ENCODE measurements at places on chromosomes 3 and 15. TPM values are rescaled to one million over a fixed set of nuclear protein-coding genes. Genes with fewer than 3 reads are reported as not detected.
A peak's percentile ranks its signal among the peaks of the same experiment; 100 is the strongest.

DNA sequence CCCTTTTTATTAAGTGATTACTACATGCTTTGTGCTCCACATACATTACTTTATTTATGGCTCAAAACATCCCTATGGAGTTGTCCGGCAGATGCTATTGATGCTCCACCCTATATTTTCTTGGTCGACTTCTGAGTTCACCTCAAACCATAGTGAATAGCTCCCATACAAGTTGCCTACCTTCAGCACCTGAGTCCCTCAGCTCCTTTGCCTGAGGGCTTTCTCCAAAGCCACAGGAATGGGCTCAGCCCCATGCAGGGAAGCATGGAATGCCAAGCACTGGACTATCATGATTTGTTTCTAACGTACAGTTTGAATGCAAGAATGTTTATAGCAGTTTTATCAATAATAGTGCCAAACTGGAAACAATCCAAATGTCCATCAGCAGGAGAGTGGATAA lies 124.8 kb upstream of the TNIK start:
- no peaks in the 10 kb centered on the region for H3K36me3 ChIP-seq
- no peaks in the 10 kb centered on the region for H3K4me1 ChIP-seq
- no peak overlapping the region for H3K27ac ChIP-seq
- DNase-seq: no peak

Gene KLF15
- total RNA-seq: 0.18 TPM

- DNase-seq: no peak
- H3K4me1 ChIP-seq: no peaks in the 10 kb centered on the region
- H3K27me3 ChIP-seq: no peaks in the 10 kb centered on the region
- no peaks in the 10 kb centered on the region for H3K36me3 ChIP-seq
- no peak overlapping the region for H3K27ac ChIP-seq
- H3K4me3 ChIP-seq: no peak overlapping the region
These were observed 107.9 kb upstream of the SATB1 start for GRCh38 chr3:18533039-18533438.

DNA sequence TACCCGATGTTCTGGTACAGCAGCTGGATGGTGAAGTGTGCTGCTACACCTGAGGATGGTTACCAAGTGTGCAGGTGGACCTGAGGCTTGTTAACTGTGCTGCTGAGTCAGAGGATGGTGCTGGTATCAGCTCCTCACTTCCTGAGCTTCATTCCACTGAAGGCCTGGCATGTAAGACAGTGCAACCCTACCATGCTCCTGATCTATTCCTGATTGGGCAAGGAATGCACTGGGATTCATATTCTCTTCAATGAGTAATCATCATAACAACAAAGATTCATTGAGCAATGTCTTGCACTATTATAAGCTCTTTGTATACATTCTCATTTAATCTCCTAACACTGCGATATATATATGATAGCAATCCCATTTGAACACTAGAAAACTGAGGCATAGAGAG lies 62.9 kb upstream of the THSD4 start:
- H3K4me3 ChIP-seq: no peak overlapping the region
- H3K27me3 ChIP-seq: no peaks in the 10 kb centered on the region
- no peaks in the 10 kb centered on the region for H3K36me3 ChIP-seq
- H3K27ac ChIP-seq: no peak overlapping the region
- DNase-seq: no peak

Gene RETNLB
- total RNA-seq: not detected

Gene PAK6
- total RNA-seq: 1.7 TPM

DNA sequence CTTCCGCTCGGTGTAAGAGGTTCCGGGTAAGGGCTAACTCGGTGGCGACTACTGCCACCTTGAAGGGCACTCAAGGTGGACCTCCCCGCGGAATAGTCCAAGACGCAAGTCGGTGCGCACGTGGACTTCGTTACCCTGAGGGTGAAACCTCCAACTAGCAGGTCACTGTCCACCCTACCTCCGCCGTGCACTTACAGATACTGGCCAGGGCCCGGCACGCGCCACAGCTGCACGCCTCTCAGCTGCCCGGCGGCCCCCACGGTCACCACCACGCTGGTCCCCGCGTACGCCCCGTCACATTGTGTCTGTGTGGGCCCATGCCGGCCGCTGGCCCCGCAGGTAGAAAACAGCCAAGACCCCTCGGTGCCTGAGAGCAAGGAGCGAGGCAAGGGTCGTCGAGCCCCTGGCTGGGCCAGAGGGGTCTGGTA lies 1.1 kb downstream of the LTK start:
- DNase-seq: no peak
- peak overlapping the region; percentile 58 for H3K4me3 ChIP-seq
- peaks cover 26% of the 10 kb centered on the region for H3K4me1 ChIP-seq
- no peaks in the 10 kb centered on the region for H3K36me3 ChIP-seq
- H3K27me3 ChIP-seq: peaks cover 17% of the 10 kb centered on the region

DNA sequence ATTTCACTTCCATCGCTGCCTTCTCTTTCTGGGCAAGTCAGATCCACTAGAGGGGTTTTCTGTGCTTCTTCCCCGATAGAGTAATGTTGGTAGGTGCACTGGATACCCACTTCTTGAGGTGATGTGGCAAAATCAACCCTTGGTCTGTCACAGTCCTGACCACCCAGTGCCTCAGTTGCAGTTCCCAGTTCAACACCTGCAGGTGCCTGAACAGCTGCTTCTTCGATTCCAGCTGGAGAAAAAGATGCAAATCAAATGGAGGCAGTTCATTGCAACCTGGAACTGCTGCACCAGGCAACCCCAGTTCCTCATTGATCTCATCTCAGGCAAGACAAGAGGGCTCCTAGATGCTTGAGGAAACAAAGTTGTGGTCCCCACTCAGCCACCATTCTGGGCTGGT lies 186.6 kb downstream of the UBE2E2 start:
- H3K4me3 ChIP-seq: no peak overlapping the region
- no peaks in the 10 kb centered on the region for H3K4me1 ChIP-seq

DNA sequence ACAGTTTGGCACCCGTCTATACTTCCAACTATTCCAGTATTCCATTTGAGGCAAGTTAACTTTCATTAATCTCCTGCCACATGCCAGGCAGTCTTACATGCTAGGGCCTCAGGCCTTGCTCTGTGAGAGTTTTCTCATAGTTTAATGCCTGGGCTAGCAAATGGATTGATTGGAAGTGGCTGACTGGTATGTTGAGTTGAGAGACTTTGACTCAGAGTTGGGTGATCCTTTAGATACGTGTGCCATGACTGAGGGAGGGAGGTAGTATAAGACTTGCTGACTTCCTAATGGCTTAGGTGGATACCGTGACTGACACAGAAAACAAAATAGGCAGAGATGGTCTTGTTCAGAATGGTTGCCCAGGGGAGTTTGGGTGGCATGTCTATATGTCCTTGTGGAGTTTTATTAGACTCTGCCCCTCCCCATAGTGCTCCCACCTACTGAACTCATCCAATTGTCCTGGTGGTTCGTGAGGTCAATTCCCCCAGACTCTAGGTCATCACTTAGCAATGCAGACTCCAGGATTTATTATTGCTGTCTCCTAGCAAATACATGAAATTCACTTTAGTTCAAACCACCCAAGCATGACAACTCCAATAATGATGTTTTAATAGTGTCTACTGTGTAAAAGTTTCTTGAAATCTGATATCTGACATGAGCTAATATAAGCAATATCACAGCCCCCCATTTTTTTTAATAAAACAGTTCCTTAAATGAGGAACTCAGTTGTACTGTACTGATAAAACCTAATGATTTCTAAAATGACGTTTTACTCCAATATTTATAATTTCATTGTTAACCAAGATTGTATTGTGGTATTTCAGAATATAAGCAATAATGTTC lies 413.9 kb upstream of the MDFIC2 start:
- H3K36me3 ChIP-seq: no peaks in the 10 kb centered on the region
- H3K4me1 ChIP-seq: no peaks in the 10 kb centered on the region
- no peaks in the 10 kb centered on the region for H3K27me3 ChIP-seq
- no peak overlapping the region for H3K4me3 ChIP-seq
- no peak for DNase-seq
- no peak overlapping the region for H3K27ac ChIP-seq

- H3K36me3 ChIP-seq: no peaks in the 10 kb centered on the region
- H3K4me1 ChIP-seq: no peaks in the 10 kb centered on the region
- no peak overlapping the region for H3K4me3 ChIP-seq
- no peak overlapping the region for H3K27ac ChIP-seq
- DNase-seq: no peak
These were observed 249.0 kb downstream of the TLE3 start for GRCh38 chr15:69848551-69849231.

- peaks cover 49% of the 10 kb centered on the region for H3K36me3 ChIP-seq
- no peak for DNase-seq
- no peak overlapping the region for H3K4me3 ChIP-seq
- no peak overlapping the region for H3K27ac ChIP-seq
- H3K27me3 ChIP-seq: no peaks in the 10 kb centered on the region
These were observed 65.5 kb upstream of the RPL32 start for GRCh38 chr3:12906916-12907290.

Gene PLA2G4D
- total RNA-seq: not detected

Gene ARNT2
- 0.11 TPM for total RNA-seq

DNA sequence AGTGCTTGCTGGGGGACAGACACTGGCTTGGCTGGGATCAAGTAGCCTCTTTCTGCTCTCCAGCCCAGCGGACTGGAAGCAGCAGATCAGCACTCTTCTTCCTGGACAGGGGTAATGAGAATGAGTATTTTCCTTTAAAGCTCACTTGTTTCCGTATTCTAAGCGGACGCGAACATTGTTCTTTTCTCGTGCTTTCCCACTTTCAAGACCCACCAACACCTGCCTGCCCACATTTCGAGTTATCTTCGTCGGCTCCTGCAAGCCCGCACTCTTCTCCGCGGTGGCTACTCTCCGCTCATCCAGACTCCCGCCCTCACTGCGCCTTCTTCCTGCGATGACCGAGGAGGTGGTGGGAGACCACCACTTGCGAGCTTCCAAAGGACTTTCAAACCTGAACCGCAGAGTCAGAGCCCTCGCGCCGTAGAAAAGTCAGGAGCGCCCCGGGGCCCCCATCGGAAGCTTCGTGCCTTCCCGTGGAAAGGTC lies 1.6 kb upstream of the PPM1L start:
- DNase-seq: peak; percentile 49
- H3K4me3 ChIP-seq: peak overlapping the region; percentile 88
- H3K4me1 ChIP-seq: peaks cover 21% of the 10 kb centered on the region

GRCh38 chr3:52197499-52197841 lies 490 bp upstream of the ALAS1 start:
- peaks cover 32% of the 10 kb centered on the region for H3K4me1 ChIP-seq
- peaks cover 5% of the 10 kb centered on the region for H3K36me3 ChIP-seq
- no peak for DNase-seq
- H3K4me3 ChIP-seq: peak overlapping the region; percentile 95
- H3K27me3 ChIP-seq: no peaks in the 10 kb centered on the region

GRCh38 chr3:32216172-32216783 lies 22.2 kb upstream of the CMTM8 start:
- no peak overlapping the region for H3K27ac ChIP-seq
- H3K36me3 ChIP-seq: no peaks in the 10 kb centered on the region

DNA sequence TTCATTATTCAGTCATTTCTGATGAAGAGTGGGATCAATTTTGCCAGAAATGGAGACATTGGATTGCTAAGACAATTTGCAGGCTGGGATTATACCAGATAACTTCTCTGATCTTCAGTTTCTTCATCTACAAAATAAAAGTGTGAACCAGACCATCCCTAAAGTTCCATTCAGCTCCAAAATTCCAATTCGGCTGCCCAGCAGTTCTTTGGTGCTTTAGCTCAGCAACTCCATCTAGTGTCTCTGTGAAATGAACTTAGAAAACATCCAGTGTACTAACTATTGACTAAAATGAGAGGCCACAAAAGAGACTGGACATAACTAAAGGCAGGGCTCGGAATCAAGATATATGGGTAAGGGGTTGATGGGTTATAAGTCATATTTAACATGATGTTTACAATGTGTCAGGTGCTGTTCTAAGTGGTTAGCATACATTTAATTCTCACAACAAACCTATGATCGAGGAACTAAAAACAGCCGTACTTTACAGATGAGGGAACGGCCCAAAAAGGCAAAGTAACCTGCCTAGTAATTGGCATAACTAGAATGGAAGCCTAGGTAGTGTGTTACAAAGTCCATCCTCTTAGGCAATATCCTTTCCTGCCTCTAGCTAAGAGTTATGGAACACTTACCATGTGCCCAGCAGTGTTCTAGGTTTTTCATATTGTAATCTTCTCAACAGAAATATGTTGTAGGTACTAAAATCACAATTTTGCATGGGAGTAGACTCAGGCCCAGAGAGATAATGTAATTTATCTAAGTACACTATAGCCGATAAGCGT lies 17.0 kb downstream of the THAP10 start:
- H3K27me3 ChIP-seq: no peaks in the 10 kb centered on the region
- H3K36me3 ChIP-seq: no peaks in the 10 kb centered on the region
- no peak for DNase-seq
- H3K27ac ChIP-seq: no peak overlapping the region

Gene FRMD4B
- 41.1 TPM for total RNA-seq

Gene REC114
- total RNA-seq: not detected

Gene CPA3
- not detected for total RNA-seq
